ENCODE measurements at places on chromosomes 16 and 17. TPM values are rescaled to one million over a fixed set of nuclear protein-coding genes. Genes with fewer than 3 reads are reported as not detected.

ABCA8 gene
- not detected for total RNA-seq

MKS1 gene
- total RNA-seq, result 18.8 TPM

TEX19 gene
- not detected for total RNA-seq

GPR179 gene
- not detected for total RNA-seq

ACE gene
- 0.59 TPM for total RNA-seq

UNC119 gene
- total RNA-seq, result 63.3 TPM

HSD11B2 gene
- 3.6 TPM for total RNA-seq

RPS2 gene
- total RNA-seq, result 3,144 TPM

TMEM11 gene
- 35.6 TPM for total RNA-seq

LRRC37A gene
- total RNA-seq, result 2.6 TPM

AHSP gene
- not detected for total RNA-seq

SSTR5 gene
- not detected for total RNA-seq

TBC1D16 gene
- total RNA-seq, result 1.9 TPM

C17orf107 gene
- total RNA-seq, result 1.8 TPM

SKAP1 gene
- 48.7 TPM for total RNA-seq

EVI2A gene
- 47.9 TPM for total RNA-seq

ITGB4 gene
- 2.7 TPM for total RNA-seq

TOM1L1 gene
- 0.32 TPM for total RNA-seq

IL17C gene
- total RNA-seq, result not detected

VAC14 gene
- 37.5 TPM for total RNA-seq

HOXB8 gene
- not detected for total RNA-seq

TMEM92 gene
- total RNA-seq, result 0.21 TPM

GPR139 gene
- not detected for total RNA-seq

SPG7 gene
- total RNA-seq, result 106 TPM

ZNF263 gene
- 27.8 TPM for total RNA-seq

SMTNL2 gene
- not detected for total RNA-seq

CCL1 gene
- 264 TPM for total RNA-seq

SLC5A11 gene
- total RNA-seq, result 0.07 TPM

IGSF6 gene
- total RNA-seq, result not detected

P2RX5 gene
- total RNA-seq, result 143 TPM

TAT gene
- total RNA-seq, result not detected

KRTAP4-1 gene
- total RNA-seq, result not detected

SLC26A11 gene
- 5.9 TPM for total RNA-seq

HSPB9 gene
- total RNA-seq, result not detected

AARS1 gene
- 109 TPM for total RNA-seq

All from activated T-helper 1 cell treated with anti-CD3 and anti-CD28 coated beads, Interleukin-12 subunit alpha, Interleukin-12 subunit beta, Interleukin-2, Interleukin-4 antibody, amounts not matched to agents 30 ng/mL and 10 ng/mL and 1 ng/mL, durations not matched to agents 14 hours and 24 hours and 36 hours (primary cell).